Kidney (tissue), 22 donors: ENCODE measurements at places on chromosomes 12 and 14. TPM values are rescaled to one million over a fixed set of nuclear protein-coding genes. Genes with fewer than 3 reads are reported as not detected.

DNA sequence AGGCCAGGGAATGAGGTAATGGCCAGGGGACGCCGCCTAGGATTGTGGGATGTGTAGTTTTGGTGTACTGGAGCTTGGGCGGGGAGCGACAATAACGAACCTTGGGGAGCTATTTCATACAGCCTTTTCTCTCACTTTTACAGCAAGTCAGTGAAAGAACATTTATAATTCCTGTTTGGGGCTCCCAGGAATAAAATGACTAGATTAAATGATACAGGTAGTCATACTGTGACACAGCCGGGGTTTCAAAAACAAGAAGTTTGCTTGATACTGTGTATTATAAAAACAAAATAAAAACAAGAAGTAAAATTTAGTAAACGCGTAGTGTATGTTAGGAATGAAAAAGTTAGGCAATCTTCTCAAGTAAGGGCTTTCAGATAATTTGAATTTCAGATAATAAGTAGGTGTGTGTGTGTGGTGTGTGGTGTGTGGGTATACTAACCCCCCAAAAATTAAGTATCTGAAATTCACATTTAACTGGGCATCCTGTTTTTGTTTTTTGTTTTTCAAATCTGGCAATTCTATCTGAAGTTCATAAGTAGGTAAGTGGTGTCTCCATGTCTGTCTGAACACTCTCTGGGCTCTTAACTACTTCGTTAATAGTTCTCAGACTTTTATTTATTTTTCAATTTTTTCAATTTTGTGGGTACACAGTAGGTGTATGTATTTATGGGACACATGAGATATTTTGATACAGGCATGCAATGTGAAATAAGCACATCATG is 458 bp upstream of the DCTN2 start:
- no peak for DNase-seq

Gene AJUBA
- polyA plus RNA-seq = 14.6 TPM

DNA sequence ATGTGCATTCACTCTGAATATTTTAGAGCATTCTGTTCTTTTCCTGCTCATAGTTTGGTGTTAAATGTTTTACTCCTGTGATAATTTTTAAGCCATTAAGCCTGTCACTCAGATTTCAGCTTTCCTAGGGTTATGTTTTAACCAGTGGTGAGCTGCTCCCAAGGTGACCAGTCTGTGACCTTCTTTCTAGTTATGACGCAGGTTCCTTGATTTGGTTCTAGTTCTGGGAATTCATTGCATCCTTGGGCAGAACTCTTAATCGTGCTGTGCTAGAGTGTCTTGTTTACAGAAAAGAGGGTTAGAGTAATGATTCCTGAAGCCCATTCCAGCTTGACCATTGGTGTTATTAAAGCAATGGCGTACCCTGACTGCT is 2.2 kb downstream of the GABARAPL1 start:
- no peak for DNase-seq

Gene TMEM30B
- 9.4 TPM for polyA plus RNA-seq

GRCh38 chr12:123483602-123484248 is 25.8 kb downstream of the SNRNP35 start:
- no peak for DNase-seq

- DNase-seq = no peak
These were observed 184.7 kb downstream of the SRGAP1 start for GRCh38 chr12:64029013-64029857.

DNA sequence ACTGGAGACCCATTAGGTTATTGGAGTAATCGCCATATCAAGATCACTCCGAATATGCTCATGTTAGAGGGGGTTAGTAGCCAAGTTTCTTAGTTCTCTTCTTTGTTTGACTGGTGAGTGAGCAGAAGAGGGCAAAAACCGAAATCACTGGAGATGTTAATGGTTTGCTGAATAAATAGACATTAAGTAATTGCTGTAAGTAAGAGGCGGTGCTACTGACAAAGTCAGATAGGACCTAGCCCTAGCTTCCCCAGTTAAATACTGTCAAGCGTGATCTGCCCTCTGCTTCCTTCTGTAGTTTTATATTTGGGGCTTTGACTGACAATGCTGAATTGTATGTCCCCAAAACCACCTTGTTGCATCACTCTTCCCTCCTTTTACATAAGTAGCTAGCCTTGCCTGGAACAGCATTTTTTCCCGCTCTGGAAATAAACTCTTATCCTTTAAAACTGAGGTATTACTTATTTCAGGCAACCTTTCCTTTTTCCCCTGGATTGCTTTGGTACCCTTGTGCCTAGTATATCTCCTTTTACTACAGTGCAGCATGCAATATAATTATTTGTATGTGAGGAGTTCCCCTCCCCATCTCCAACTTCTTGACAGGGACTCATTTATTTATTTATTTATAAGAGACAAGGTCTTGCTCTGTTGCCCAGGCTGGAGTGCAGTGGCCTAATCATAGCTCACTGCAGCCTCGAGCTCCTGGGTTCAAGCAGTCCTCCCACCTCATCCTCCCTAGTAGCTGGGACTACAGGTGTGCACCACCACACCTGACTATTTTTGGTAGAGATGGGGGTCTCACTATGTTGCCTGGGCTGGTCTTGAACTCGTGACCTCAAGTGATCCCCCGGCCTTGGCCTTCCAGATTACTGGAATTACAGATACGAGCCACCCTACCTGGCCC is 1.4 kb downstream of the SNRPF start:
- no peak for DNase-seq

Gene P2RX2
- polyA plus RNA-seq = 0.37 TPM

GRCh38 chr14:71165121-71166031 is 258.1 kb downstream of the PCNX1 start:
- no peak for DNase-seq

DNA sequence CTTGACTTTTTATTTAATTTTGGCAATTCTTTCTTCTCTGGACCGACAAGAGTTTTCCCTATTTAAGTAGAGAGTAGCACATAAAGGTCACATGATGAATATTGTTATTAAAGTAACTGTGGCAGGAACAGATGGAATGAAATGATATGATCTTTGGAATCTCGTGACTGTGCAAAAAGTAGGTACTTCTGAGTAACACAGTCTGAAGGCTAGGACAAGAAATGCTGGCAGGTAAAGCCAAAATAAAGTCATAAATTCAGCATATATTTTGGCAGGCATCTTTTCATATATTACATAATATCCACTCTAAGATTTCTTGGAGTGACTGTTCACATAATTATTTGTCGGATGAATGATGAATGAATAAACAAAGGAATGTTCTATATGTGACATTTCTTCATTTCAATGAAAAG is 121.4 kb downstream of the EFCAB11 start:
- DNase-seq = no peak

Gene GLS2
- polyA plus RNA-seq = 5.6 TPM

- no peak for DNase-seq
These were observed 186.4 kb downstream of the TMEM132D start for GRCh38 chr12:129717438-129717837.

DNA sequence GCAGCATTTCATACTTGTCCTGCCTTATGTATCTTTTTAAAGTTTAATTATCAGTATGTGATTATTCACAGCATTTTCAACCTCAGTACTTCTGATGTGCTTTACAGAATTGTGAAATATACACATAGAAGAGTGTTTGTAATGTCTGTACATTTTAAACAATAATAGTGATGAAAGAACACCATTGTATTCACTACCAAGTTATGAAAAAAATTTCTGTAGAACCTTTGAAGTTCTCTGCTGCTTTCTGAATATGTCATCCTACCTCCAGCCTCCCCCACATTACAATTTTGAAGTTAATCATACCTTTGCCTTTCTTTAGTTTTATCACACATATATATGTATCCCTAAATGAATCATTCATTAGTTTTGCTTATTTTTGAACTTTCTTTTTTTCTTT is 24.8 kb downstream of the FRMD6 start:
- no peak for DNase-seq

GRCh38 chr12:563250-563781 is 99.9 kb downstream of the NINJ2 start:
- DNase-seq = no peak

Gene DACT1
- polyA plus RNA-seq = 2.1 TPM

Gene PZP
- polyA plus RNA-seq = not detected

- no peak for DNase-seq
These were observed 123.1 kb downstream of the SRGAP1 start for GRCh38 chr12:63967358-63968145.

- DNase-seq = no peak
These were observed 77.5 kb downstream of the FIGNL2 start for GRCh38 chr12:51771008-51771407.

DNA sequence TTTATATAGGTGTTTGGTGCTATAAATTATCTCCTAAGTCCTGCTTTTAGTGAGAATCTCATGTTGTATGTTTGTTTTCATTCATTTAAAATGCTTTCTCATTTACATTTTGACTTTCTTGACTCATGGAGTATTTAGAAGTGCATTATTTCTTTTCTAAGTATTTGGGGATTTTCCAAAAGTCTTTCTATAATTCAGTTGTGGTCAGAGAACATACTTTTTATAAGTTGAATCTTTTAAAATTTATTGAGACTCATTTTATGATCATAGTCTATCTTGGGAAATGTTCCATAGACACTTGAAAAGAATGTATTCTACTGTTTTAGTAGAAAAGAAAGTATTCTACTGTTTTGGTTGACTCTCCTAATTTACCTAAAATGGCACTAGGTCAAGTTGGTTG is 168.2 kb downstream of the AKAP6 start:
- no peak for DNase-seq

Gene ACVR1B
- polyA plus RNA-seq = 30.6 TPM
